ENCODE measurements at places on chromosomes 1 and 21.

- DNase-seq, result no peak
Measured at GRCh38 chr1:117104986-117105385, 16.6 kb downstream of the TRIM45 start.

- DNase-seq, result peak; percentile 70
Measured at GRCh38 chr1:213993929-213994328, 6.2 kb downstream of the PROX1 start.

DNA sequence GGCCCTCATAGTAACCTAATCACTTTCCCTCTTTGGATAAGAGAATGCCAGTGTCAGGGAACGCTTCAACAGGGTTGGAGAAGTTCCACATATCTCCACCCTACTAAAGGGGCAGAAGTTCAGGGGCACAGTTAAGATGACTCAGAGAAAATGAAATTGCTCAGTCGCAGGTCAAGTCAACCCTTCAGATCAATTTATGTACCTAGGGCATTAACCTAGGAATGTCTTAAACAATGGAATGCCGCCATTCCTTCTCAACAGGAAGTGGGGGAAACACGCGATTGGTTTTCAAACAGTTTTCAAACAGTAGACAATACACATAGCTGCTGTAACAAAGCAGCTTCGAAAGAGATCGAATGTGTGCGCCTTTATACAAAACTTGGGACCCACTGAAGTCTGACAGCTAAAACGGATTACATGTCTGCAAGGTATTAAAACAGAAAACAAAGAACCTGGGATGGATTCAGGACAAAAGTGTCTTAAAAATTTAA, 897 bp downstream of the SLC25A24 start:
- peak; percentile 33 for DNase-seq

DNA sequence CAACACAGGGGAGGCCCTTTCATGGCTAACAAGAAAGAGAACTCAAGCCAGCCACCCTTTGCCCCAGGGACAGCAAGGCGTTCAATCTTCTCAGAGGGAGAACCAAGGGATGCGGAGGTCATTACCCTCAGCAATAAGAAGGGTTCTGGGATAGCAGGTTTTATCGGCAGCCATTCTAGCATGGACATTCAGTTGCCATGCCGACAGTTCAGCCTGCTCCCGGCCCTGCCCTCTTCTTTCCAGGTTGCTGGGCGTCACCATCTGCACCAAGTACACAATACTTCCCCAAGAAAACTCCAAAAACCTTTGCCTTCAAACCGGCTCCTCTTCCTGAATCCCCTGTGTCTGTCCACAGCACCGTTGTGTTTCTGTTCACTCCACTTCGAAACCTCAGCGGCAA, 47.1 kb downstream of the SYT2 start:
- no peak for DNase-seq

- no peak for DNase-seq
Measured at GRCh38 chr21:33866826-33867225, 48.8 kb downstream of the ATP5PO start.

DNA sequence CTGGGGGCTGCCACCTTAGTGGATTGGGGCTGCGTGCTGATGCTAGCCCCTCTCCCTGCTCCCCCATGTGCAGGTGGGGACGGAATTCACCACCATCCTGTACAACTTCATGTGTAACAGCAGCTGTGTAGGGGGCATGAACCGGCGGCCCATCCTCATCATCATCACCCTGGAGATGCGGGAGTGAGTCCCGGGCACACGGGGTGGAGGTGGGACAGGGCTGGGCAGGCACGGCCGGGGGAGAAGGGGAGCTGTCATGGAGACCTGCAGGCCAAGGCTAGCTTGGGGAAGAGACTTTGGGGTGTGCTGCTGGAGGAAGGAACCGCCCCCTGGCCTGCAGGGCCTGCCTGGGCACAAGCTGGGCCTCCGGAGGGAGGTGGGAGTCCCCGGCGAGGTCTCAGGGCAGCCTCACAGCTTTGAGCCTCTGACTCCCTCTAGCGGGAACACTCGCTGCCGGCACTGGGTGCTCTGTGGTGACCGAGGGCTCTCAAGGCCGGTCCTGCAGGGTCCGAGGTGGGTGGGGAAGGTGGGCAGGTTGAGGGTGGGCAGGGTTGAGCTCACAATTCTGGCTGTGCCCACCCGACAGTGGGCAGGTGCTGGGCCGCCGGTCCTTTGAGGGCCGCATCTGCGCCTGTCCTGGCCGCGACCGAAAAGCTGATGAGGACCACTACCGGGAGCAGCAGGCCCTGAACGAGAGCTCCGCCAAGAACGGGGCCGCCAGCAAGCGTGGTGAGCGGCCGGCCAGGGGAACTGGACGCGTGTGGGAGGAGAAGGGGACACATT, 25.0 kb upstream of the CCDC27 start:
- no peak for DNase-seq

DNA sequence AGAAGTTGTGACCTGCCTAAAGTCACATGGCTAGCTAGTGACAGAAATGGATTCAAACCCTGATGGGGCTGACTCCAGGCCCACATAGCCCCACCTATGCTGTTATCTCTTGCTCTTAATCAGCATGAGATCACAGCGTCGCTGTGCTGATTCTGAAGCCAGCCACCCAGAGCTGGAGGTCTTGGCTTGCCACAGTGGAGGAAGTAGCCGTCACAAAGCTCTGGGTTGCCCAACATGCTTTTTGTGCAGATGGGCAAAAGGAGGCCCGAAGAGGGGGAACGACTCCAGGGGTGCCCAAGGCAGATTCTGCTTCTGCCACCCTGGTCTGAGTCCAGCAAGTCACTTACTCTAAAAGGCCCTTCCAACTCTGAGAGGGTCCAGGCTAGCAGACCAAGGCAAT, 14.7 kb upstream of the MFSD2A start:
- no peak for DNase-seq

GRCh38 chr21:41506611-41507520, 1.1 kb downstream of the TMPRSS2 start:
- no peak for DNase-seq

- no peak for DNase-seq
Measured at GRCh38 chr1:78047631-78048030, 1.9 kb downstream of the GIPC2 start.

- DNase-seq, result no peak
Measured at GRCh38 chr1:235938709-235939479, 72.2 kb upstream of the LYST start.

DNA sequence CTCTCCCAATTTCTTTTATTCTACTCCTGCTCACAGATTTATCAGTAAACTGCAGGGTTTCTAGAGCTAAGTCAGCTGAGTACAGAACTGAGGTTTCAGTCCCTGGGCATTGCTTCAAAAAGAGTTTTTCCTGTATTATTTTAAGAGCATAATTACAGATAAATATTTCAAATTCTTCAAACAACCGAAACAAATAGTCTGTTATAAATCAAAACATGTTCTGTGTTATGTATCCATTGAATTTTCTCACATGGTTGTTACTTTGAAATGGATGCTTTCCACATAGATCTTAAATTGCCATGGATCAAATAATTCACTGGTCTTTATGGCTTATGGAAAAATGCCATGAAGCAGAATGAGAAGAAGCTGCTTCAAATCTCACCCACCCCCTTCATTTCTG, 64.5 kb downstream of the LRRC8C start:
- DNase-seq, result no peak

GRCh38 chr1:171600862-171601261, 21.2 kb upstream of the MYOCOS start:
- DNase-seq, result no peak

GRCh38 chr1:221067721-221068120, 188.5 kb downstream of the HLX start:
- DNase-seq, result no peak

- peak; percentile 89 for DNase-seq
Measured at GRCh38 chr1:91020967-91021685, 709 bp downstream of the ZNF644 start.

GRCh38 chr1:36567601-36568341, 85.1 kb upstream of the CSF3R start:
- no peak for DNase-seq

GRCh38 chr1:231220801-231221200, 20.2 kb upstream of the GNPAT start:
- no peak for DNase-seq

DNA sequence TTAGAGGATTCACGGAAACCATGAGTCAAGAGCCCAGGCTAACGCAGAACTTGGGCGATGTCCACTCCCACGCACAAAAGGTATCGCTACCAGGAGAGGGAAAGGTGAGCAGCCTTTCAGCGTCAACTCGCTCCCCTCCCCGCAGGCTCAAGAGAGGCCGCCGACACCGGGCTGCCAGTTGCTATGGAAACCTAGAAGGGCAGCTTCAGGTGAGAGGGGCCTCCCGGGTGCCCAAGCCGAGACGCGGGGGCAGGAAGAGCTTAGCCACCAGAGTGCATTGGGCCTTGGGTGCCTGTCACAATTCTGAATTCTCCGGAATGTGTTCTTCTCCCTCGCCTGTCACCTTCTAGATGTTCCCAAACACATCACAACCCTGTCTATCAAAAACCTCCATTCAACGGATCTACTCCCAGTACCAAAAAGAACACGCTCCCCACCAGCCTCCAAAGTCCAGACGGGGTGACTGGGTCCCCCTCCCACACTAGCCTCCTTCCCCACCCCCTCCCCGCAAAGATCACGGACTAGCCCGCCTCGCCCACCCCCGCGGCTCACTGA, 694 bp downstream of the MEAF6 start:
- peak; percentile 75 for DNase-seq

- no peak for DNase-seq
Measured at GRCh38 chr1:23615423-23615822, 56.1 kb upstream of the ID3 start.

DNA sequence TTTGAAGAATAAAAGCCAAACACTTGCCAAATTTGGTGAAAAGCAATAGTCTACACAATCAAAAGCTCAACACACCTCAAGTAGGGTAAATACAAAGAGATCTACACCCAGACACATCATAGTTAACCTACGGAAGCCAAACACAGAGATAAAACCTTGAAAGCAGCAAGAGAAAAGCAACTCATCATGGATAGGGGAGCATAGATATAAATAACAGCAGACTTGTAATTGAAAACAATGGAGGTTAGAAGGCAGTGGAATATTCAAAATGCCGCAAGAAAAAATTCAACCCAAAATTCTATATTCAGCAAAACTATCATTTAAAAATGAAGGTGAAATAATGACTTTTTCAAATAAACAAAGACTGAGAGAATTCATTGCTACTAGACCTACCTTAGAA, 105.1 kb downstream of the ITSN1 start:
- DNase-seq, result no peak

GRCh38 chr1:24490101-24490781, 12.4 kb upstream of the RCAN3 start:
- no peak for DNase-seq

DNA sequence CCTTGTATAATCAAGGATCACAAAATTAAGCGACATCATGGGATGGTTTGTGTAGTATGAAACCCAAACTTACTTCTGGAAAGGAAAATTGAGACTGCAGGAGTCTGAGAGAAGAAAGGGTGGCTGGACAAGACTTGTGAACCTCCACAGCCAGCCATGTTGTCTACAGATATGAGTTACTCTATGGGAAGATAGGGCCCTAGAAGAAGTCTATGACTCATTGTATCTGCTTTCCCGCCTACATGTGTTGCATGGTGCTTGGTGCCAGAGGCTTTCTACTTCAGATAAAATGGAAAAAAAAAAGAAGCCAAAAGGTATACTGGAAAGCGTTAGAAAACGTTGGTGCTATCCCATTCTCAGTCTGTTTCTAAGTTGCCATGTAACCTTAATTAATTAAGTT, 18.7 kb upstream of the OR6N2 start:
- no peak for DNase-seq

DNA sequence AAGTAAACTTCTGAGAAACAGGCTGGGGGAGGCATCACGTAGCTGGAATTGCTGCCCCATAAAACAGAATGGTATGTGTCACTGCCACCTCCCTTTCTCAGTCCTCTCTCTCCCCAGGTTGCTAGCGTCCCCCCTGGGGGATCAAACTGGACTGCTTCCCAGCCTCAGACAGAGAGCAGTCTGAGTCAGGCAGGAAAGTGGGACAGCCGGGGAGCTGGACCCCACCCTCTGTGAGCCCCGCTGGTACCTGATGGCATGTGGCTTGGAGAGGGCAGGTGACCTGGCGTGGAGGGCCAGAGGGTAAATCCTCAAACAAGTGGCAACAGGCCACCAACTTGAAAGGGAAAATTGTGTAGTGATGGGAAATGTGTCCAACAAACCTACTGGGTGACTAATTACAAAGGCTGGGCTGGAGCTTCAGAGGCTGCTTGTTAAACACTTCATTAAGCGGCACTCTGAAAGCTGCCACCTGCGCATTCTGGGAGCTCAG, 1.0 kb upstream of the SFN start:
- no peak for DNase-seq

DNA sequence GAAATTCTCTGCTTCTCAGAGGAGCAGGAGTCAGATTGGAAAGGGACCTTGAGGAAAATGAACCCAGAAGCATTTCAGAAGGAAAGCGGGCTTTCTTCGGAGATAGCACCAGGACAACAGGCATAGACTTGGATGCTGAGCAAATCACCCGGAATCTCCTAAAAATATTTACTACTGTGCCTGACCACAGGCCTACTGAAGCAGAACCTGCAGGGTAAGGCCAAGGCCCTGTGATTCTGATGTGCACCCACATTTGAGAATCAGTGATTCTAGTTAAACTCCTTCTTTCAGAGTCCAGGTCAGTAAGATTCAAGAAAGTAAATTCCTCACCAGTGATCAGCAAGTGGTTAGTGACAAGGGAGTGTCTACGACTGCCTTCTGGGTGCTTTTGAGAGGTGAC, 307.3 kb upstream of the DUSP10 start:
- no peak for DNase-seq

GRCh38 chr21:33299181-33299752, 25.5 kb upstream of the IFNAR1 start:
- no peak for DNase-seq

DNA sequence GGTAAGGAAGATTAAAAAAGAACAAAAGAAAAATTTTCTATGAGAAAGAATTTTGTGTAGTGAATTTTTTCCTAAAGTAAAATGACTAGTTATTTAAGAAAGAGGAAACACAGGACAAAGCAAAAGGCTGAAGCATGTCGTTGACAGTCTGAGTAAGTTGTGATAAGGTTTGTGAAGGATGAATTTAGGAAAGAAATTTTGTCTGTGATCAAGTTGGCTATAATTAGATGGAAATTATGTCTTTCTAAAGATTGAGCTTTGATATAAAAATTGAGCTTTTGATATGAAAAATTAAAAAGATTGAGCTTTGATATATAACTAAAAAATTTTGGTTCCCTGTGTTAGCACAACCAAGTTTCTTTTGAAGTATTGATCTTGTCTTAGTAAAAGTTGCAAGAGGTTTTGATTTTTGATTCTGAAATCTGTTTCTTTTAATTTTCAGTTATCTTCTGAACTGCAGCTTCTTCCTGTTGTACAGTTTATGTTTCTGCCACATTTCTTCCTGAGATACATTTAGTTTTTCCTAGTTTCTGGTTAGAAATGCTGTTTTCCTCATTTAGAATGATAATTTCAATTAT, 101.7 kb upstream of the KIAA0040 start:
- no peak for DNase-seq

Data from NCI-H146 (cell line).